ENCODE measurements at places on chromosomes 12 and 14. TPM values are rescaled to one million over a fixed set of nuclear protein-coding genes. Genes with fewer than 3 reads are reported as not detected.

VASH1 gene
- total RNA-seq: 9.2 TPM

- H3K27me3 ChIP-seq: no peaks in the 10 kb centered on the region
- H3K27ac ChIP-seq: no peak overlapping the region
- H3K4me3 ChIP-seq: no peak overlapping the region
- no peak for DNase-seq
These were observed 77.6 kb downstream of the CHST11 start for GRCh38 chr12:104534162-104534856.

GRCh38 chr14:43503508-43503907 is 1003.6 kb downstream of the FSCB start:
- H3K27ac ChIP-seq: no peak overlapping the region
- H3K4me1 ChIP-seq: peaks cover 8% of the 10 kb centered on the region
- DNase-seq: peak; percentile 66
- no peaks in the 10 kb centered on the region for H3K36me3 ChIP-seq
- H3K4me3 ChIP-seq: no peak overlapping the region

AKAP3 gene
- total RNA-seq: 1.7 TPM

DNA sequence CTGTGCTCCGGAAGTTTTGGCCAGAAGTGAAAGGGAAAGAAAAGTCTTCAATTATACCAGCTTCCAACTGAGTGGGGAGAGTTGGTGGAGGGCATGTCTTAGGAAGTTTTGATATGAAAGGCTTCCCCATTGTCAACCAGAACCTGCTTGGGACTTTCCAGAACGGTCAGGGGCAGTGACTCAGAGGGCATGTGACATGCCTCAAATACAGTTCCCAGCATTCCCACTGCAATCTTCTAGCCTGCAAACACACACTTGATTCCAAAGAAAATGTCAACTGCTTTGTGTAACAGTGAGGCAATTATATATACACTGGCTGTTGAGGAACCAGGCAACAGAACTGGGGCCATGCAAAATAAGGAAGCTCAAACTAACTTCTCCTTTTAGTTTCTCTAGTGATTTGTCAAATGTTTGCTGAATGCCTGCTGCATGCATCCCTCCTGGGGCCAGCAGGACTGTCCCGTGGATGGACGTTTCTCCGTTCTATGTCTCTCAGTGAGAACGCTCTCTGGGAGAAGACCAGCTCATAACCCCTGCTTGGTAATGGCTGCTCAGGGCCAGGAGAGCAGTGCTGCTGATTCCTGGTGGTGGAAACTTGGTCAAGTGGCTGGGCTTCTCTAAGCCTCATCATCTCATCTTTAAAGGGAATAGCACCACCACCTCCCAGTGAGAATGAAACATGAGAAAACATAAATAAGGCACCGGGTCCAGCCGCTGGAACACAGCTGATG is 18.3 kb downstream of the SLC25A47 start:
- no peaks in the 10 kb centered on the region for H3K4me1 ChIP-seq
- no peaks in the 10 kb centered on the region for H3K27me3 ChIP-seq
- no peak for DNase-seq
- no peak overlapping the region for H3K27ac ChIP-seq
- peaks cover 31% of the 10 kb centered on the region for H3K36me3 ChIP-seq

DNA sequence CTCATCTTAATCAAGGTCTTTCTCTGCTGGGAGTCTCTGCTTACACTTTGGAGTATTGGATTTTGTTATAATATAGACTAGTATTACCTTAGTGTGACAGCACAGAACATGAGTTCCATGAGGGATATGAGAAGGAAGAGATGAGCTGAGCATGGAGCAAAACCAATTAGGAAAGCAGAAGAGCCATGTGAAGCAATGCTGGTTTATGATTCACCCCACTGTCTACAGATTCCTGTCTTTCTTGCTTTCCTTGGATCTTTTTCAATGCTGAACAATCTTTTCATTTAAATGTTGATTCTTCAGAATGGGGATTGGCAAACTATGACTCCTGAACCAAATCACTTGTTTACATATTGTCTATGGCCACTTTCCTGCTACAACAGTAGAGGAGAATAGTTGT is 70.4 kb upstream of the KITLG start:
- H3K4me3 ChIP-seq: no peak overlapping the region
- H3K36me3 ChIP-seq: no peaks in the 10 kb centered on the region
- no peak overlapping the region for H3K27ac ChIP-seq
- H3K4me1 ChIP-seq: no peaks in the 10 kb centered on the region
- DNase-seq: no peak
- no peaks in the 10 kb centered on the region for H3K27me3 ChIP-seq

DNA sequence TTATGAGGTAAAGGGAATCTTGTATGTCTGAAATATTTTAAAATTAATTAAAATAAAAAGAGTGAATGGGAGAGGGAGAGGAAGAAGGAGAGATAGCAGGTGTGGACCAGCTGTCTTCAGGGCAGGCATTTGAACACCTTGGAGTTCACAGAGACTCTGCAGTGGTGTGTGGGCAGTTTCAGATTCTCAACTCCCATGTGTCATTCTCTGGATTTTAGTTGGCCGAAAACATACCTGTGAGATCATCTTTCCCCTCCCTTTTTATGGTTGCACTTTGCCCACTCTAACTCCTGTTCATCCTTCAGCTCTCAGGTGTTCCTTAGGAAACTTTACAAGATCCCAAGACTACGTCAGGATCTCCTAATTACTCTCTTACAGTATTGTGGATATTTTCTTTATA is 108.1 kb downstream of the ERC1 start:
- no peaks in the 10 kb centered on the region for H3K27me3 ChIP-seq
- no peak for DNase-seq
- H3K4me1 ChIP-seq: no peaks in the 10 kb centered on the region
- no peaks in the 10 kb centered on the region for H3K36me3 ChIP-seq
- no peak overlapping the region for H3K27ac ChIP-seq
- H3K4me3 ChIP-seq: no peak overlapping the region
